CD4-positive, CD25-positive, alpha-beta regulatory T cell (primary cell): ENCODE measurements at places on chromosomes 7 and 10. TPM values are rescaled to one million over a fixed set of nuclear protein-coding genes. Genes with fewer than 3 reads are reported as not detected.

ZNF804B gene
- total RNA-seq, result not detected

- no peak overlapping the region for H3K27ac ChIP-seq
- no peaks in the 10 kb centered on the region for H3K27me3 ChIP-seq
- no peak for DNase-seq
- no peak overlapping the region for H3K4me3 ChIP-seq
- H3K36me3 ChIP-seq, result no peaks in the 10 kb centered on the region
- H3K4me1 ChIP-seq, result no peaks in the 10 kb centered on the region
Observed at GRCh38 chr7:81080553-81080952, 161.7 kb upstream of the SEMA3C start.

DNA sequence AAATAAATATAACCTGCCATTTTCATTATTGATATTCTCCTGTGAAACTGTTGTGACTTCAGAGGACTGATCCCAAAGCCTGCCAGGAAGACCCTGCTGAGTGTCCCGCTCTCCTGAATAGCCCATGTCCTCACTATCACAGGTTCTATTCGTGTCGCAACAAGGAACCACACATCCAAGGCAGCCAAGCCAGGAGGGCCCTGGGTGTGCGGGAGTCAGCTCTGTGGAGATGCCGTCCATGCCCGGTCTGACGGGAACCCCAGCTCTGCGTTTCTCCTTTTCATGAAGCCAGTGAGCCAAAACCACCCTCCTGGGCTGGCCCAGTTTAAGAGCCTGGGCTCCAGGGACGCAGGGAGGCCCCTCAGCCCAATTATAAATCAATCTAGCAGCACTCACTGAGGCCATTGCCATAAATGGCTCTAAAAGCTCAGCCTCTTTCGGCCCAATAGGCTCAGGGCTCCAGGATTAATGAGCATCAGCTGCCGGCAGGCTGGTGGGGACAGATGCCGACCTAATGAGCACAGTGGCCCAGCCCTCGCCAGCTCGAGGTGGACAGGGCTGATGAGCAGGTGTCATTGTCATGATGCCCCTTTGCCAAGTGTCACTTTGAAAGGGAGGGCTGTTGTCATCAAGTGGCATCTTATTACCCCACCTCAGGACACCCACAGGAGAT, 177.9 kb downstream of the PLXNA4 start:
- no peaks in the 10 kb centered on the region for H3K4me1 ChIP-seq
- no peak for DNase-seq
- no peak overlapping the region for H3K27ac ChIP-seq
- no peak overlapping the region for H3K4me3 ChIP-seq
- no peaks in the 10 kb centered on the region for H3K27me3 ChIP-seq
- no peaks in the 10 kb centered on the region for H3K36me3 ChIP-seq

- DNase-seq, result peak; percentile 69
- no peak overlapping the region for H3K27ac ChIP-seq
- no peaks in the 10 kb centered on the region for H3K27me3 ChIP-seq
- no peaks in the 10 kb centered on the region for H3K4me1 ChIP-seq
Observed at GRCh38 chr7:65216469-65216868, 157.2 kb upstream of the ZNF92 start.

DNA sequence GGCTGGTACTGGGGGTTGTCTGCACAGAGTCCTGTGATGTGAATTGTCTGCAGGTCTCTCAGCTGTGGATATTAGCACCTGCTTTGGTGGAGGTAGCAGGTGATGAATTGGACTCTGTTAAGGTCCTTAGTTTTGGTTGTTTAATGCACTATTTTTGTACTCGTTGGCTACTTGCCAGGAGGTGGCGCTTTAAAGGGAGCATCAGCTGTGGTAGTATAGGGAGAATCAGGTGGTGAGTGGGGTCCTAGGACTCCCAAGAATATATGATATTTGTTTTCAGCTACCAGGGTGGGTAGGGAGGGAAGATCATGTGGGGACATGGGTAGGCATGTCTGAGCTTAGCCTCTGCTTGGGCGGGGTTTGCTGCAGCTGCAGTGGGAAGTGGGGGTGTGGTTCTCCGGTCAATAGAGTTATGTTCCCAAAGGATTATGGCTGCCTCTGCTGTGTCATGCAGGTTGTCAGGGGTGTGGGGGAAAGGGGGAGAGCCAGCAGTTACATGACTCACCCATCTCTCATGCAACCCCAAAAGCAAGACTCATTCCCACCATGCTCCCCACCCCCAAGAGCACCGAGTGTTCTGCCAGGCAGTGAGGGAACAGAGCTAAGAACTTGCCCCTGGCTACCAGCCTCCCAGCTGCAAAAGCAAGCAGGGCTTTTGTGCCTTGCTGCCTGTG, 53.7 kb upstream of the ZNF273 start:
- no peaks in the 10 kb centered on the region for H3K4me1 ChIP-seq
- H3K27ac ChIP-seq, result no peak overlapping the region
- H3K4me3 ChIP-seq, result no peak overlapping the region

PRLHR gene
- total RNA-seq, result not detected

RABGEF1 gene
- total RNA-seq, result 30.4 TPM

DNA sequence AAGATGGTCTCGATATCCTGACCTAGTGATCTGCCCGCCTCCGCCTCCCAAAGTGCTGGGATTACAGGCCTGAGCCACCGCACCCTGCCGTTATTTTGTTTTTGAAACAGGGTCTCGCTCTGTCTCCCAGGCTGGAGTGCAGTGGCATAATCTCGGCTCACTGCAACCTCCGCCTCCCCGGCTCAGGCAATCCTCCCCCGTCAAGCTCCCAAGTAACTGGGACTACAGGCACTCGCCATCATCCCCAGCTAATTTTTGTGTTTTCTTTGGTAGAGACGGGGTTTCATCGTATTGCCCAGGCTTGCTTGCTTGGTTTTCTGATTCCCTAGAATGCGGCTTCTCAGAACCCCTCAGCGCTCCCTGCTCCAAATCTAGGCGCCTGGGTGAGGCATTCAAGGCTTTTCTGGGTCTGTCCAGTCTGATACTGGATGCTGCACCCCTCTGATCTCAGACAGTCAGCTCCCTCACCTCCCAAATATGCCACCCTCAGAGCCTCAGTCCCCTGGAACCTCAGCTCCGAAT, 1.3 kb downstream of the TFR2 start:
- no peaks in the 10 kb centered on the region for H3K27me3 ChIP-seq
- H3K36me3 ChIP-seq, result no peaks in the 10 kb centered on the region
- H3K4me1 ChIP-seq, result no peaks in the 10 kb centered on the region

DNA sequence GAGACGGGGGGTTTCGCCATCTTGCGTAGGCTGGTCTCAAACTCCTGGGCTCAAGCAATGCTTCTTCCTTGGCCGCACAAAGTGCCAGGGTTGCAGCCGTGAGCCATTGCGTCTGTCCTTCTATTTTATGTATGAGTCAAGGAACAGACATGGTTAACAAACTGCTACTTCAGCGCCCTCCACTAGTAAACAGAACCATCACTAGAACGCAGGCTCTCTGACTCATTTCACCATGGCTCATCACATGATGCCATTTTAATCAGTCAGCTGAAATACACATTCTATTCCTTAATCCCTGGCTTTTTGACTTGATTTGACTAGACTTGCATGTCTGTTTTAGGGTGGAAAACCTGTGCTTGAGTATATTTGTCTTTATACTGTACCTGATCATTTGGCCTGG, 41.3 kb downstream of the CELF2 start:
- DNase-seq, result no peak
- H3K27ac ChIP-seq, result no peak overlapping the region
- H3K4me3 ChIP-seq, result no peak overlapping the region

DNA sequence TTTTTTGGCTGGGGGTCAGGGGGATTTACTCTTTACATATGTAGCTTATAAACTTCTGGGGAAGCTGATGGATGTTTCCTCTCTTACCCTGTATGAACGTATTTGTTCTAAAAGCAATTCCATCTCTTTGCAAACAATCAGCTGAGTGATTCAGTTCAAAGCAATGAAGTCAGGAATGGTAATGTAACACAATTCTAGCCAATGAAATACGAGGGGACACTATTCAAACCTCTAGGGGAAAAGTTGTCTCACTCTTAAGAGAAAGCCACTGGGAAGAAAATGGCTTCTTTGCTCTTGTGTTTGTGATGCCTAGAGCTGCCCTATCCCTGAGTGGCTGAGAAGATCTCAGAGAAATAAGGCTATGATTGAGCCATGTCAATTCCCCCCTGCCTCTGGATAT, 134.8 kb upstream of the SEMA3C start:
- H3K36me3 ChIP-seq, result no peaks in the 10 kb centered on the region
- no peak overlapping the region for H3K4me3 ChIP-seq
- H3K27ac ChIP-seq, result no peak overlapping the region
- no peaks in the 10 kb centered on the region for H3K4me1 ChIP-seq

GRCh38 chr7:155191901-155192478, 105.7 kb upstream of the INSIG1 start:
- DNase-seq, result no peak
- H3K36me3 ChIP-seq, result no peaks in the 10 kb centered on the region
- peaks cover 3% of the 10 kb centered on the region for H3K4me1 ChIP-seq
- H3K27ac ChIP-seq, result no peak overlapping the region

ANLN gene
- total RNA-seq, result 2.8 TPM

DNA sequence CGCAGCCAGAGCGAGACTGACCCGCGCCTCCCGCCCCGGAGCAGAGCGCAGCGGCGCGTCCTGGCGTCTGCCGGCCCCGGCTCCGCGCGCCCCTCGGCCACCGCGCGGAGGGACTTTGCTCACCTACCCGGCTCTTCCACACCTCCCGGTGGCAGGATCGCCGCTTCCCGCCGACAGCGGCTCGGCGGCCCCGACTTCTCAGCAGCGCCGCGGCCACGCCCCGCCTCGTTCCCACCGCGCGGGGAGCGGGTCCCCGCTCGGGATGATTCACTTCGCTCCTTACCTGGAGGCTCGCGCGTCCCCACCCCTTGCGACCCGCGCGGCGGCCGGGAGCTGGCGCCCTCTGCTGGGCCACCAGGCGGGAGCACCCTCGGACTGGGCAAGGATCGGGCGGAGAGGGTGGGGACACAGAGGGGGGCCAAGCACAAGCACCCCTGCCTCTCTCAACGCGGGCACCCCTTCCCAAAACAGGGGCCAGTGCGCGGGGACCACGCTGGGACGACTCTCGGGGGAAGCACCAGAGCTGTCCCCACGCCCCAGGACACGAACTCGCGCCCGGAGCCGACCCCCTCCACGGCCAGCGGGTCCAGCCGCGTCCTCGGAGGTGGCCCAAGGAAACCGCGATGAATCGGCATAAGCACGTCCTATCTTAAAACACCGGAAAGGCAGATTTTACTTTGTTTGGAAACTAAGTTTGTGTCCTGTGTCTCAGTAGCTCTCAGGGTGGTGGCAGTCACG, 101.0 kb upstream of the SVIL start:
- peak; percentile 80 for DNase-seq
- no peak overlapping the region for H3K27ac ChIP-seq
- no peaks in the 10 kb centered on the region for H3K36me3 ChIP-seq

DNA sequence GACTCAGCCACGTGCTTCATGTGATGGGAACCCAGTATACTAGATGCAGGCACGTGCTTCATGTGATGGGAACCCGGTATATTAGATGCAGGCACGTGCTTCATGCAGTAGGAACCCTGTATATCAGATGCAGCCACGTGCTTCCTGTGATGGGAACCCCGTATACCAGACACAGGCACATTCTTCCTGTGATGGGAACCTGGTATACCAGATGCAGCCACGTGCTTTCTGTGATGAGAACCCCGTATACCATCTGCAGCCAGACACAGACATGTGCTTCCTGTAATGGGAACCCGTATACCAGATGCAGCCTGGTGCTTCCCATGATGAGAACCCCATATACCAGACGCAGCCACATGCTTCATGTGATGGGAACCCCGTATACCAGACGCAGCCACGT, 44.0 kb downstream of the MGMT start:
- no peak overlapping the region for H3K27ac ChIP-seq
- H3K36me3 ChIP-seq, result no peaks in the 10 kb centered on the region
- no peaks in the 10 kb centered on the region for H3K4me1 ChIP-seq
- no peak overlapping the region for H3K4me3 ChIP-seq
- DNase-seq, result no peak
- H3K27me3 ChIP-seq, result no peaks in the 10 kb centered on the region

- DNase-seq, result no peak
- no peak overlapping the region for H3K4me3 ChIP-seq
- no peaks in the 10 kb centered on the region for H3K4me1 ChIP-seq
- H3K27ac ChIP-seq, result no peak overlapping the region
Observed at GRCh38 chr7:29611941-29612544, 48.4 kb downstream of the PRR15 start.

OR9A2 gene
- not detected for total RNA-seq

GPR22 gene
- not detected for total RNA-seq

DNA sequence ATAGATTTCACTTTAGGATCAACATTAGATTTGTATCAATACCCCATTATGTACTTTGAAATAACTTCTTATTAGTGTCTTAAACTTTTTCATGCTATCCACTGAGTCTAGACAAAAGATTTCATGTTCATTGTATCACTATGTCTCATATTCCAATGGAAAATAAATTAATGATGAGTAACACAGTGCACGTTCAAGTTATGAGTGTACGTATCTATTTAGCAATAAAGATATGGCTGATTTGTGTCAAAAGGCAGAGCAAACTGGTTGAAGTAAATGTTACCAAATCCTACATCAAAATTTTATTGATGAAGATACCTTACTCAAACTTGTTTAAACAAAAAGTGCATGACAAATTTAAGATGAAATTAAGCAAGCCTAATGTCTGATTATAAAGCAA, 102.4 kb downstream of the SEMA3E start:
- no peaks in the 10 kb centered on the region for H3K4me1 ChIP-seq
- no peak overlapping the region for H3K27ac ChIP-seq
- H3K27me3 ChIP-seq, result no peaks in the 10 kb centered on the region

- H3K4me3 ChIP-seq, result no peak overlapping the region
- no peaks in the 10 kb centered on the region for H3K27me3 ChIP-seq
- no peak for DNase-seq
Observed at GRCh38 chr10:69428165-69428564, 11.4 kb upstream of the TACR2 start.

DNA sequence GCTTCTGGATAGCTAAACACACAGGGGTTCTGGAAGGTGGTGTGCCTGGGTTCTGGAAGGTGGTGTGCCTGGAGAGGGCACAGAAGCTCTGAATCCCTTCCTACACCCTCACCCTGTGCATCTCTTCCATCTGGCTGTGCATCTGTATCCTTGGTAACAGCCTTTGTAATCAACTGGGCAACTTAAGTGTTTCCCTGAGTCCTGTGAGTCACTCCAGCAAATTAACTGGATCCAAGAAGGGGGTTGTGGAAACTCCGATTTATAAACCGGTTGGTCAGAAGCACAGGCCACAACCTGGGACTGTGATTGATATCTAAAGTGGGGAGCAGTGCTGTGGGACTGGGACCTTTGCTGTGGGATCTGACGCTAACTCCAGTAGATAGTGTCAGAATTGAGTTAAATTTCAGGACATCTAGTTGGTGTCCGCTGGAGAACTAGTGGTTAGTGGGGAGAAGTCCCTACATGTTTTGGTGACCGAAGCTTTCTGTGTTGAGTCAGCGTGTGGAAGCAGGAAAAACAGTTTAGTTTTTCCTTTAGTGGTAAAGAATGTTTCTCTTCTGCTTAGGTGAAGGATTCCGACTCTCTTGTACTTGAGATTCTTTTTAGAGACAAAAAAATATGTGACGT, 228.1 kb downstream of the BMPER start:
- no peak overlapping the region for H3K27ac ChIP-seq
- no peak overlapping the region for H3K4me3 ChIP-seq
- no peaks in the 10 kb centered on the region for H3K27me3 ChIP-seq

PTF1A gene
- not detected for total RNA-seq
